ENCODE measurements at places on chromosomes 11 and 22.

- no peak for DNase-seq
These were observed 60.4 kb downstream of the BMAL1 start for GRCh38 chr11:13338019-13338426.

- no peak for DNase-seq
These were observed 20.6 kb downstream of the POLR3H start for GRCh38 chr22:41523464-41524221.

DNA sequence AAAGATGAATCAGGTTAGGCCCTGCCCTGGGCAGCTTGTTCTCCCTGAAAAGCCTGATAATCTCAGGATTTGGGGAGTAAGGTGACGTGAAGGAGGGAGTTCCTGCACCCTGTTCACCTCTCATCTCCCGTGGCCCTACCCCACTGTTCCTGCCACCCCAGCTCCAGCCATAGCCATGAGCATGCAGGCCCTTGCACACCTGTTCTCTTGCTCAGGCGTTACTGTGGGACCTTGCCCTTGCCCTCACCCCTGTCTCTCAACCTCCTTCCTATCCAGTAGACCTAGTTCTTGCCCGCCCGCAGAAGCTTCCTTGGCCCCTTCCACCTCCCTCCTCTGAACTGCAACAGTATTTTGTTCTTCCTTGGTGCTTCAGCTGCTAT, 15.0 kb downstream of the TSKU start:
- DNase-seq, result no peak

DNA sequence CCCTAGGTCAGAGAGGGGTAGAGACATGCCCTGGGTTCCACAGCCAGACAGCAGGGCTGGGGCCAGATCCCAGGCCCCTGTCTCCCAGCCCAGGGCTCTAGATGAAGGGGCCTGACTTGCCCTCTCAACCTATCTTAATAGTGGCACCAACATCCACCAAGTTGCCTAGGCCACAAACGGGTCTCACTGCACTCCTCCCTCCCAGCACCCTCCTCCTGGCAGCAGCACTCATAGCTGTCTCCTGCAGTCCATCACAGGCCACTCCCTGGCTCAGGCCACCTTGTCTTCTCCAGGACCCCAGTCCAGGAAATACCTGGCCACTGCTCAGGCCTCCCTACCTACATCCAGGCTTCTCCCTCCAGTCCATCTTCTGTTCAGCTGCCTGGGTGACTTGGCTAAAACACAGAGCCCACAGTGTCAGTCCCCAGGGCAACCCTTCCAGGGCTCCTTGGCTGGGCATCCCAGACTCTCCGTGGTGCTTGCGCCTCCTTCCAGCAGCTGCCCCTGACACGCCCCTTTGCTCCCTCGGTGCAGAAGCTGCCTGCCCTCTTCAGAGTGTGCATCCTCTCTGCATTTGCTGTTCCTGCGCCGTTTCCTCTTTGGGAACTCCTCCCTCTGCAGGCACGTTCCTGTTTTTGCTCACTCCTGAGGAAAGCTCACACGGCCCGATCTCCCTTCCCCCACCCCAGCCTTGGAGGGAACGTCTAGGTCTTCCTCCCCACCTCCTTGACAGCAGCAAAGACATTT, 40.5 kb downstream of the LRRC32 start:
- DNase-seq, result no peak

DNA sequence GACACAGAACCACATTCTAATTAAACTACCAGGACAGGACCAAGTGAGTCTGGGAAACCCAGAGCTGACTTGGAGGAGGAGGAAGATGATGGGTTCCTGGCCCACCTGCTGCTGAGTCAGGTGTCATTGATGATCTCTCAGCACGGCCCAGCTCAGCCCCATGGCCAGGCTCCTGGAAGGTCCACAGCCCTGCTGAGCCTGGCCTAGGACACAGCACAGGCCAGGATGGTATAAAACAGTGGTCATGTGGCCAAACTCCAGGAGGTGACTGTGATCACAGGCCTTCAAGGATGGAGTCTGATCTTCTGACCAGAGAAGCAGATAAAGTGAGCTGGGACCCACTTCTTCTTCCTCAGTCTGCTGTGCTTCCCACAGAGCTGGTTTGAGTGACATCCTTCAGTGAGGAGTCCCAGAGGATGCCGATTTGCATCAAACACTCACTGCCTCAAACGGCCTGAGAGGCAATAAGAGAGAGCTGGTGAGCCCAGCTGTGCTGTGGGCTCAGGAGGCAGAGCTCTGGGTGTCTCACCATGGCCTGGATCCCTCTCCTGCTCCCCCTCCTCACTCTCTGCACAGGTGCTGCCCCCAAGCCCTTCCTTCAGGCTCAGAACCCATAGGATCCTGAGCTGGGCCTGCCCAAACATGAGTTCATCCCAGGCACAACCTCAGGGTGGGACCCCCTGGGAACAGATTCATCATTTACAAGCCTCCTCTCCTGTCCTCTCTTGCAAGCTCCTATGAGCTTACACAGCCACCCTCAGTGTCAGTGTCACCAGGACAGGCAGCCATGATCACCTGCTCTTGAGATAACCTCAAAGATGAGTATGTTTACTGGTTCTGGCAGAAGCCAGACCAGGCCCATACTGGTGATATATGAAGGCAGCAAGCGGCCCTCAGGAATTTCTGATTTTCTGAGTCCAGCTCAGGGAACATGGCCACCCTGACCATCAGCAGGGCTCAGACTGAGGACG, 37.7 kb upstream of the IGLL5 start:
- no peak for DNase-seq

- DNase-seq, result no peak
These were observed 84.6 kb upstream of the NAV2 start for GRCh38 chr11:19628018-19628417.

GRCh38 chr22:30280505-30280904, 8.8 kb downstream of the CASTOR1 start:
- DNase-seq, result no peak

DNA sequence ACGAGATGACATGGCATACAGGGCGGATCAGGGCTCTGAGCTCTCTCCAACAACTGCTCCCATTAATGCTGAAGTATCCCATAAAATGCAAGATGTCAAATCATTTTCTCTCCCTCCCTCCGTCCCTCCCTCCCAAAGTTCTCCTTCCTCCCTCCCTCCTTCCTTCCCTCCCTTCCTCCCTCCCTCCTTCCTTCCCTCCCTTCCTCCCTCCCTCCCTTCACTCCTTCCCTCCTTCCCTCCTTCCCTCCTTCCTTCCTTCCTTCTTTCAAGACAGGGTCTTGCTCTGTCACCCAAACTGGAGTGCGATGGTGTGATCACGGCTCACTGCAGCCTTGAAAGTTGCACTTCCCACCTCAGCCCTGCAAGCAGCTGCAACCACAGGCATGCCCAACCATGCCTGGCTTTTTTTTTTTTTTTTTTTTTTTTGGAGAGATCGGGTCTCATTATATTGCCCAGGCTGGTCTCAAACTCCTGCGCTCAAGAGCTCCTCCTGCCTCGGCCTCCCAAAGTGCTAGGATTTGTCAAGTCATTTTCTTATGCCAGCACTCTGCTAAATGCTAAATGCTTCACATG, 38.2 kb downstream of the TXN2 start:
- DNase-seq, result no peak

- DNase-seq, result no peak
These were observed 73.0 kb downstream of the RSF1 start for GRCh38 chr11:77747381-77747969.

GRCh38 chr11:80330264-80330663, 889.4 kb upstream of the TENM4 start:
- DNase-seq, result no peak

DNA sequence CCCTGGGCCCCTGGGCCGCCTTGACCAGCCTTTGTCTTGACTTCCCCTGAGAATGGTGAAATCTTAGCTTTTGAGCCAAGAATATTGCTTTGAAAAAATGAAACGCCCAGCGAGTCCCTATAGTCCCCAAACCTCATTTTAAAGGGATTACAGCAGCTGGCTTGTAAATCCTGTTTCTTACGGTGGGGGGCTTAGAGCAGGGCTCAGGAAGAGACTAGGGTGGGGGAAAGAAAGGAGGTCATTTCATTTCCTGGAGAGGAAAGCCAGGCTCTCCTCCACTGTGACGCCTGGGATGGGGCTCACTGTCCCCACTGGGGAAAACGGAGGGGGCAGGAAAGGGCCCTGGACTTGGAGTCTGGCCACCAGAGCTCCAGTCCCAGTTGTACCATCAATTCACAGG, 72.2 kb upstream of the ALX4 start:
- DNase-seq, result no peak

DNA sequence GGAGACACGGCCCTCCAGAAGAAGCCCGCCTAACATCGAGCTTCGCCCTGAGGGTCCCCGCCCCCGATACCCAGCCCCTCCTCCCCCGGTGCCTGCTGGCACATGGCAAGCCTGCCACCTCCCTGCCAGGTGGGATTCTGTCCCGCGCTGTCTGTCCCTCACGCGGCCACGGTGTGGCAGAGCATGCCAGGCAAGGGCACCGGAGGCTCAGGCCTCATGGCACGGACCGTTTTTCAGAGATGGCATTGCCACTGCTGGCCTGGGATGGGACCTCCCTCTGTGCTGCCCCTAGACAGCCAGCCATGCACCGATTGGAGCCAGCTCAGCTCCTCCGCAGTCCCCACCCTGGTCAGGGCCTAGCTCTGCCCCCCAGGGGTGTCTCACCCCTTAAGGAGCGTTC, 19.4 kb downstream of the MRPL23 start:
- DNase-seq, result no peak

GRCh38 chr22:44573451-44573850, 75.4 kb upstream of the RTL6 start:
- DNase-seq, result no peak

DNA sequence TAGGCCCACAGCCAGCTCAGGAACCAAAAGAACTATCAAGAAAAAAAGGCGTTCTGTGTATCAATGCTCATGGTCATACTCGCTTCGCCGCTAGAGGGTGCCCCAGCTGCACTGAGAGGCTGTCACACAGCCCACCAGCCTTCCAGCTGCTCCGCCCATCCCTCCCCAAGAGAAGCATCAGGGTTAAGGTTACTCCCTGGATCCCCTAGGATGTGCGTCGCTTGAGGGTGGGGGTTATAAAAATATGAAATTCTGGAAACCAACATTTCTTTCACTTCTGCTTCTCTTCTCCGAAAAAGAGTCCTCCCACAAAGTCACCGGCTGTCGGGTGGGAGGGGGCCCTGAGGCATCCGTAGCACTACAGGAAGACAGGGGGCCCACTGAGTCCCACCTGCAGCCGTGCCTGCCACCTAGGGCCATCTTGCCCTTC, 1.7 kb downstream of the CBX6 start:
- DNase-seq, result peak; percentile 85

DNA sequence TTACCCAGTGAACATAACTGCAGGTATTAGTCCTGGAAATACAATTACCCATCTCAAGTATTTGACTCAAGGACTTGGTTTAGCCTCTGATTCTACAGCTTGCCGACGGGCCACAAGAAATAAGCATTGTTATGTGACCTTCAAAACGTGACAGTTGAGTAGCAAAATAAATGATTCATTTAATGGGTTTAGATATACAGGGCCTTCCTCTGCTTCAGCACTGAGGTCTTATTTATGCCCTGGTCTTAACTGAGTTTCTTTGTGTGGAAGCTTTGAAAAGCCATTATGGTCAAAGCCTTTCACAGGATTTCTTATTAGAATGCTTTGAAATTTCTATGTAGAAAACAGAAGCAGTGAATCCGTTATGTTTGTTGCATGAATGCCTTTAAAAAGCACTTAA, 899.2 kb upstream of the API5 start:
- no peak for DNase-seq

GRCh38 chr11:38721586-38722315, 2123.7 kb upstream of the RAG2 start:
- DNase-seq, result no peak

DNA sequence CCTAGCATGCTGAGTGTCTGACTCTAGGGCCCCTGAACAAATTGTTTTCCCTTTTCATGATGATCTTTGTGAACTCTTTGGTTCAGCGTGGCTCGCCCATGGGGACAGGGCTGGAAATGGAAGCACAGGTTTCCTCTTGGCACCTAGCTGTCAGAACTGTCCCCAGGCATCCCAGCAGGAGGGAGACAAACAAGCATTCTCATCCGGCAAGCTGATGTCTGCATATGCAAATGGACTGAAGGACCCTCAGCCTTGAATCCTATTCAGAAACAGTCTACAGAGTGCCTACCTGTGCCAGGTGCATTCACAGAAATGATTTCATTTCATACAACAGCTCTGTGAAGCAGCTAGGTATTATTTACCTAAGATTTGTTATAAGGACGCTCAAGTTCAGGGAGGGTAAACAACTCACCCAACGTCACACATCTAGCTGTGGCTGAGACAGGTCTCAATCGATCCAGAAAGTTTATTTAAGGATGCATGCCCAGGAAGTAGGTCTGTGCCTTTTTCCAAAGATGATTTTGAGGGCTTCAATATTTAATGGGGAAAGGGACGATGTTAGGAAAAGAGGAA, 176.4 kb downstream of the KIRREL3 start:
- DNase-seq, result no peak

- DNase-seq, result no peak
These were observed 263.3 kb upstream of the PLET1 start for GRCh38 chr11:112523951-112524350.

- DNase-seq, result no peak
These were observed 98.5 kb upstream of the CSNK2A3 start for GRCh38 chr11:11451501-11452005.

- DNase-seq, result no peak
These were observed 35.5 kb upstream of the CWF19L2 start for GRCh38 chr11:107493117-107493516.

DNA sequence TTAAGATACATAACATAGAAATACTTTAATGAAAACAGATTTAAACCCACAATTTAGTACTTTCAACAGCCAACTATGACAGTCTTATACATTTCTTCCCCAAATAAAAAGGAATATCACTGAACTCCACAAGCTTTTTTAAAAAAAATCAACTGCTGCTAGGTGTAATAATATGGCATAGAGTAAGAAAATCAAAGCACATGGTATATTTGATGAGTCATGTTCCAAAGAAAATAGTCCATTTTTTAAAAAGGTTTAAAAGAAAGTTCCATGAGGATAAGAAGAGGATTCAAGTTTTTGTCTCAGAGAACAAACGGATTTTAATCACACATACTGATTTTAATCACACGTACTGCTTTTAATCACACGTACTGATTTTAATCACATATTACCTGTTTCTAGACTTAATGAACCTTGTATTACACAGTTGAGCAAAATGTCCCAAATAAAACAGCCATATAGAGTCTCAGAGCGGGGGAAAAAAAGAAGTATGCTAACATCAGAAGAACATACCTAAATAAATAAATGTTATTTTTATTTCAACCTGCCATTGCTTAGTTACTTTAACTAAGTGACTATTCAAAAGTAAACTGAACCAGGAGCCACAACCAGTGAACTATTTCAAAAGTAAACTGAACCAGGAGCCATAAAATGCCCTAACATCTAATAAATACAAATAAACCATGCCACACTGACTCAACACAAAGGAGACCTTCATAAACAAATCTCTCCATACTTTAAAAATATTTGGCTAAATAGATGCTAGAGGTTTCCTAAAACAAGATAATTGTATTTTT, 198.4 kb downstream of the SBF2 start:
- DNase-seq, result no peak

DNA sequence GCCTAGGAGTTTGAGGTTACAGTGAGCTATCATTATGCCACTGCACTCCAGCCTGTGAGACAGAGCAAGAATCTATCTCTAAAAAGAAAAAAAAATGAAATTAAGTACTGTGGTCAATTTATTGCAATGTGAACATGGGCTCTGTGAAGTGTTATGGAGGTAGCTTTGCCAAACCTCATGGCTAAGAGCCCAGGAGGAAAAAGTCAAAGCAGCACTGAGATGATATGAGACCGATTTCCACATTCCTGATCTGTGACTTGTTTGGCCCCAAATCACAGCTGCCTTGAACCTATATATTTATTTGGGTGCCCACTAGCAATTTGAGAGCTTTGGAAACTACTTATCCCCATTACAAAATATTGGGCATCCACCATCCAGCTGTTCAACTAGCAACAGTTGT, 29.8 kb upstream of the TMEM135 start:
- no peak for DNase-seq
